Cortex of kidney (tissue), 1 donor: ENCODE measurements at places on chromosomes 2 and 18.

DNA sequence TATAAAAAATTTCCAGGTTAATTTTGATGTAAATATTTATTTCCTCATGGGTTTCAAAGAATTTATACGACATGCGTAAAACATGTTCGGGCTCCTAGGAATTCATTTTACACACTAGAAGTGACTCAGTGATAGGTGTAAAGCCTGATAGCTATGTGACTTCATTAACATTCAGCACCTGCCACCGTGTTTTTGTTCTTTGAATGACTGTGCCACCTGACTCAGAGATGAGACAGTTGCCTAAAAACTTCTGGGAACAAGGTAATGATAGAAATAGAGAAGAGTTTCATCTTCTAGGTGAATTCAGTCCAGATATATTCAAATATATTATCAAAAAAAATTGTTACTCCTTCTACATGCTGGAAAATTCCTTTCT lies 10.0 kb downstream of the IL1R2 start:
- no peak for DNase-seq

DNA sequence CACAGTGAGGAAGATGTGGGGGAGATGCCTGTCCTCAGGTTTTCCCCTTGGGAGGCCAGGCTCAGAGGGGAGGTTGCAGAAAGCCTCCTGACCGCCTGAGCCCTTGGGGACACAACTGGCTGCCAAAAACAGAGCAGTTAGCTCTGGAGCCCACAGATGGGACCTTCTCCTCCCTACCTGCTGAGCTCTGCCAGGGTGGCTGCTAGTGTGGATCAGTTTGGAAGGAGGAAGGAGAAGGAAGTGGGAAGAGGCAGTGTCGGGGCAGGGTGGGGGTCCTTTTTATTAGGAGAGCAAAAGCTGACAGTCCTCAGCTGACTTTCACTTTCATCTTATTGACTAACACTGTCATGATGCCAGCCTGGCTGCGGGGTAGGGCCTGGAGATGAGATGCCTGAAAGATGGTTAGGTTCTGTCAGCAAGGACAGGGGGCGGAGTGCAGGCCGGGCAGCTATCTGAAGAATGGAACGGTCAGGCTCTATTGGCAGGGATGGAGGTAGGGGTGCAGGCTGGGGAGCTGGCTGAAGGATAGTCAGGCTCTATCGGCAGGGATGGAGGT lies 188.5 kb upstream of the HDAC4 start:
- DNase-seq, result no peak

DNA sequence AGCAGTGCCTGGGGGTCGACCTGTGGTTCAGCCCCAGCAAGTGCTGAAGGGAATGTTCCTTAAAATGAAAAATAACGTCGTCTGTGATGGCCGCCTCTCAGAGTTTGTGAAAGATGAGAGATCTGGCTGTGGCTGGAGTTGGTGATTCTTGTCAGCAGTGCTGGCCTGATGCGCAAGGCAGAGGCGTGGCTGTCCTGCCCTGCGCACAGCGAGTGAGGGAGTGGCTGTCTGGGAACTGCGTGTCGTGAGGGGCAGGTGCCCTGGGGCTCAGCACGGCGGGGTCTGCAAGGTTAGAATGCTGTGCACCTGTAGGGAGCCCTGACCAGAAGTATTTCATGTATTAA lies 8.8 kb downstream of the NFATC1 start:
- no peak for DNase-seq

DNA sequence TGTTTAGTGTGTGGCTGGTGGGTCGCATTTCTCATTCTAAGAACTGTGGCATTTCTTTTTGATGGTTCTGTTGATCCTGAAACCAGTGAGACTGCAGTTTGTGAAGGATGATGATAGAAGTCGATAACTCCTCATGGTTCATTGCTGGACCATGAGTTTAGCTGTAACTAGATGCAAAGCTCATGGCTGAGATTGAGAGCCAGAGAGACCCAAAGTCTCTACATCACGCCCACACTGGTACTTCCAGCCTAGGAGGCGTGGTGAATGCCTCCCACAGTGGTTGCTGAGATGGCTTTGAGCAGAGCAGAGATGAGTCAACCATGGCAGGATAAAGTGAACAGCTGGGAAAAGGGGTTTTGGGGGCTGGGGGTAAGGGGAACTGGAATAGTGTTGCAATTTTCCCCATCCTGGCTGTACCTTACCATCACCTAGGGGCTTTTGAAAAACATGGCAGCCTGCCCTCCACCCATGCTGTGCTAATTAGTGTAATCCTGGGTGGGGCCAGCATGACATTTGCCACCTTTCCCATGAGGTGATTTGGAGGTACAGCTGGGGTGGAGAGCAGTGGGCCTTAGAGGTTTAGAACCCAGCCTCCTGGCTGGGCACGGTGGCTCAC lies 24.1 kb downstream of the INPP4A start:
- no peak for DNase-seq

- DNase-seq, result no peak
Observed at GRCh38 chr2:215617060-215617824, 181.4 kb upstream of the FN1 start.
